Fibroblast of skin of right quadriceps (primary cell): ENCODE measurements at places on chromosomes 16 and 17.
A peak's percentile ranks its signal among the peaks of the same experiment; 100 is the strongest.

DNA sequence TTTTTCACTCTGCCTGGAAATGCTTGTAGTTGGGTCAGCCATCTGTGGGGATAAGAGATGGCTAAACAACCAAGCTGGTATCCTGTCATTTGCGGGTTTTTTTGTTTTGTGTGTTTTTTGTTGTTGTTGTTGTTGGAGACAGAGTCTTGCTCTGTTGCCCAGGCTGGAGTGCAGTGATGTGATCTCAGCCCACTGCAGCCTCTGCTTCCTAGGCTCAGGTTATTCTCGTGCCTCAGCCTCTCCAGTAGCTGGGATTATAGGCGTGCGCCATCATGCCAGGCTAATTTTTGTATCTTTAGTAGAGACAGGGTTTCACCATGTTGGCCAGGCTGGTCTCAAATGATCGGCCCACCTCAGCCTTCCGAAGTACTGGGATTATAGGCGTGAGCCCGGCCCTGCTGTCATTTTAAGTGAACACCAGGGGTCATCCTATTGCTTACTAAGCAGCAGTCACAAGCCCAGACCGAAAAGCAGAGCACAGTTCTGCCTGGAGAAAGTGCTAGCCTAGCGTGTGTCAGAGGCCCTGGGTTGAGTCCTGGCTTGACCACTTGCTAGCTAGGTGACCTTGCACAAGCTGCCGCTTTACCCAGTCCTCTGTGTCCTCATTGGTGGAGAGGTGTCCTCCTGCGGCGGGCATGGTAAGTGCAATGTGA is 4.6 kb downstream of the SMCR8 start:
- peak; percentile 48 for DNase-seq

- no peak for DNase-seq
These were observed 318.1 kb upstream of the GOT2 start for GRCh38 chr16:59052231-59052630.

GRCh38 chr17:80122026-80122575 is 20.7 kb downstream of the GAA start:
- no peak for DNase-seq

- DNase-seq, result no peak
These were observed 378.8 kb downstream of the SLC39A11 start for GRCh38 chr17:72713701-72714100.

- peak; percentile 84 for DNase-seq
These were observed at the start of the genes CNTD1 and COA3 for GRCh38 chr17:42798383-42799380. Gene CNTD1, plus strand, starts transcription at chr17:42798861. Its CDS starts 207 bp downstream, at chr17:42799068. Gene COA3, minus strand, starts transcription at chr17:42798704. Its CDS starts 23 bp downstream, at chr17:42798681.

DNA sequence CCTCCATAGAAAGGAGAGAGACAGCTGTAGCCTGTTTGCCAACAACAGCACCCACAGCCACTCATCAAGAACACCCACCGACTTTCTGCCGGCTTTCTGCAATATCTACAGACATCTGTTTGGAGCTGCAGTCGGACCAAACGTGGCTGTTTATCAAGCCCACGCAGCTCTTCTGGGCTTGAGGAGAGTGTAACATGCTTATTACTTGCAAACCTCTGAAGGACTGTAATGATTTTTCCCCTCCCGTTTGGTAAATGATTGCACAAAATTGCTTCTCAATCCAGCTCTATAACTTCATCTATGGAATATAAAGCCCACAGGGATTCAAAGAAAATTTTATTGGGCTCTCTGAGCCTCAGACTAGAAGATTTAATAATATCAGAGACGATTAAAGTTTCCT is 100.5 kb downstream of the VAT1L start:
- DNase-seq, result no peak

GRCh38 chr17:30021708-30022317 is 80.4 kb downstream of the EFCAB5 start:
- peak; percentile 34 for DNase-seq

DNA sequence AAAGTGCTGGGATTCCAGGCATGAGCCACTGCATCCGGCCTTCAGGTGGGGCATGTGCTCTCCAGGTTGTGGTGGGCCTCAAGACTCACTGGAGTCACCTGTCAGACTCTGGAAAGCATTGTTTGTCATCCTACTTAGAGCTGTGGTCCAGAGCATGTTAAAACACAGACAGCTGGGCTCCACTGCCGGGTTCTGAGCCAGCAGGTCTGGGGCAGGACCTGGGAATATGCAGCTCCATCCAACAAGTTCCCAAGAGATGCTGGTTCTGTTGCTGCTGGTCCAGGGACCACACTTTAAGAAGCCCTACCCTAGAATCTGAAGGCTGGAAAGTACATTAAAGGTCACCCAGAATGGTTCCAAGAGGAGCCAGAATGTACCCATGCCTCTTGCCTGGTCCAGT is 75.3 kb downstream of the GAS7 start:
- no peak for DNase-seq

- no peak for DNase-seq
These were observed 18.1 kb upstream of the ABCA9 start for GRCh38 chr17:69078864-69079263.
